ENCODE measurements at places on chromosomes 6 and 20.
A peak's percentile ranks its signal among the peaks of the same experiment; 100 is the strongest.

GRCh38 chr6:119957195-119957594 is 607.6 kb upstream of the MAN1A1 start:
- no peak for DNase-seq

GRCh38 chr6:15023448-15023847 is 222.4 kb upstream of the JARID2 start:
- no peak for DNase-seq

- DNase-seq, result no peak
Observed at GRCh38 chr20:5470943-5471342, 154.2 kb upstream of the PROKR2 start.

GRCh38 chr20:63978319-63979228 is 868 bp downstream of the SAMD10 start:
- DNase-seq, result no peak

DNA sequence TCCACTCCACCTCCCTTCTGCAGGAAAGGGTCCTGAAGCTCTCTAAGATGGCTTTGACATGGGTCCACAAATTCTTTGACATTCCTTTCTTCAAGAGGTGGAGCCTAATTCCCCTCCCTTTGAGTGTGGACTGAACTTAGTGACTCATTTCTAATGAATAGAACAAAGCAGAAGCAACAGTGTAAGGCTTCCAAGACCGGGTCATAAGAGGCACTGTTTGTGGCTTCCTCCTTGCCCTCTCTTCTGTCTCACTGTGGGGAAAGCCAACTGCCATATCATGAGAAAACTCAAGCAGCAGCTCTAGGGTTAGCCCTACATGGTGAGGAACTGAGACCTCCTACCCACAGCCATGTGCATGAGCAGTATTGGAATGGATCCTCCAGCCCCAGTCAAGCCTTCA is 5.9 kb upstream of the CDK5RAP1 start:
- no peak for DNase-seq

GRCh38 chr20:43092386-43093088 is 97.2 kb downstream of the PTPRT start:
- DNase-seq, result no peak

DNA sequence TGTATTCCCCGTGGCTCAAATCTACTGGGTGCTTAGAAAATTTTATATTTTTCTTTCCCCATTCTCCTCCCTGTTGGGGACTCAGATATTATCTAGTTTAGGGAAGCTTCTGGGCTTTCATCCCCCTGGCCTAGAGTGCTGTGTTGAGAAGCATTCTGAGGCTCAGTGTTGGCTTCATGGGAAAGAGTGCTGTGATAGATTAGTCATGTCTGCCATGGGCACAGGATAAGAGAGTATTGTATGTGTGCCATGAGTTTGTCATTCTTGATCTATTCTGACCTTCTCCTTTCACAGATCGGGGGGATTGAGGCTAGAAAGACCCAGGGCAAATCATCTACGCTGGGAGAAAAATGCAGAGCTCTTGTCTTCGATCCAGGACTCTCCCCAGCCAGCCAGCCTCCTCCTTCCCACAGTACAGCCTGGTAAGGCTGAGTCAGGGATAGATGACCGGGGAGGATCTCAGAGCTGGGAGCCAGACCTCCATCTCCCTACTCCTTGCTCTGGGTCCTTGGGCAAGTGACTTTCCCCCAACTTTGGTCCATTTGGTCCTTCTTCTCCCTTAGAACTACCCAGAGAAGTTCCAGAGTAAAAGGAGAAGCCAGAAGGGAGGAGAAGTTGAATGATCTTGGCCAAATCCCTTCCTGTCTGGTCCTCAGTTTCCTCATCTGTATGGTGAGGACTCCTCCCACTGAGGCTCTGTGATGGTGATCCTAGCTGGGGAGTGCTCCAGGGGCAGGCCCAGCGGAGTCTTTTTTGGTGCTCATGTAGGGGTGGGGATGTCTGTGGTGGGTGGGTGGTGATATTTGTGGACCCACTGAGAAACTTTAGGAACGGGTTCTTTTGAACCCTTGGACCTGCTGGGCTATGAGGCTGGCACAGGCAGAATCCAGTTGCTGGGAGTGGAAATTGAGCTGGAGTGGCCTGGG is 5.0 kb downstream of the SRC start:
- DNase-seq, result no peak

DNA sequence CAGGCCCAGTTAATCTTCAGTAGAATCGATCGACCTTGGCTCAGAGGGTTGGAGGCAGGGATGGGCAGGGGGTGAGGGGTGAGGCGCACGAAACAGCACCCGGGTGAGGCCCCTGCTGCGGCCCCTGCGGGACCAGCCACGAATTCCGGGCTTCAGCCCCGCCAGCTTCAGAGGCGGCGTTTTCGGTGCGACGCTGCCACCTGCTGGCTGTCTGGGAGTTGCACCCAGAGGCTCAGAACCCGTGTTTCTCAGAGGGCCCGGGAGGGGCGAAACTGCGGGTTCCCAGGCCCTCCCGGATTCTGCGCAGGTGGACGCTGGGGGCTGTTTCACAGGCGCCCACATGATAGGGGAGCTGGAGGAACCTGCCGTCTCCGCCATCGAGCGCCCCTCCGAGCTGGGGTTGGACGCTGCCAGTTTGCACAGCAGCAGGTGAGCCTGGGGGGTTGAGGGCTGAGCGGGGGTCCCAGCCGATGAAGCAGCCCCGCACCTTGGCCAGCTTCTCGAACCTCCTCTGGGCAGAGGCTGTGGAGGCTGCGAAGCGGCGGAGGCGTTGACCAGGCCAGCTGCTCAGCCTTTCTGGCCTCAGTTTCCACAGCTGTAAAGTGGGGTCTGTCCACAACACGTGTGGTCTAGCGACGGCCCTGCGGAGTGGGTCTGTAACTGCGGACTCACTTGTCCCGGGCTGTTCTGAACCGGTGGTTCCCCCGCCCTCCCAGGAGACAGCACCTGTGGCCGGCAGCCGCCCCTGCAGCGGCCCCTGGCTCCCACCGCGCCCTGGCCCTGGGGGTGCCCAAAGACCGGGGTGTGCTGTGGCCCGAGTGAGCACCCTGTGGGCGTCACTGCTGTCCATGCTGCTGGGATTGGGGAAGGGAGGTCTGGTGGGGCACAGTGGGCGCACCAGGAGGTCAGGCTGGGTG is 2.5 kb upstream of the BHLHE23 start:
- DNase-seq, result peak; percentile 98

GRCh38 chr6:30988209-30988825 is 4.8 kb downstream of the MUC21 start:
- DNase-seq, result no peak

- DNase-seq, result no peak
Observed at GRCh38 chr6:24900917-24901697, 34.7 kb downstream of the RIPOR2 start.

DNA sequence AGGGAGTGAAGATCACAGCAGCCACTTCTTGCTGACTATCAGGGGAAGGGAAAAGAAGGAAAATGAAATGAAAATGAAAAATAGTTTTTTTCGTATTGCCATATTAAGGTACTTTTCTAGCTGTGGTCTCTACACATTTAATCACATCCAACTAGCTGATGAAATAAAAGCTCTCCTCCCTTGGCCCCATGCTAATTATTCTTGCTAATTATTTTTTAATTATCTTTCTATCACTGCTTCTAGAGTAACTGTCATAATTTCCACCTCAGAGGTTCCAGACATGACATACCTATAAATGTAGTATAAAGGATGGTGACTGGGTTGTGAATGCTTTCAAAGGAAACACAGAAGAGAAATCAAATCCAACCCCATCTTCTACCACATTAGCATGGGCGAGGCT is 334.1 kb upstream of the MAN1A1 start:
- DNase-seq, result no peak

GRCh38 chr6:126268092-126268491 is 71.8 kb upstream of the CENPW start:
- DNase-seq, result no peak

DNA sequence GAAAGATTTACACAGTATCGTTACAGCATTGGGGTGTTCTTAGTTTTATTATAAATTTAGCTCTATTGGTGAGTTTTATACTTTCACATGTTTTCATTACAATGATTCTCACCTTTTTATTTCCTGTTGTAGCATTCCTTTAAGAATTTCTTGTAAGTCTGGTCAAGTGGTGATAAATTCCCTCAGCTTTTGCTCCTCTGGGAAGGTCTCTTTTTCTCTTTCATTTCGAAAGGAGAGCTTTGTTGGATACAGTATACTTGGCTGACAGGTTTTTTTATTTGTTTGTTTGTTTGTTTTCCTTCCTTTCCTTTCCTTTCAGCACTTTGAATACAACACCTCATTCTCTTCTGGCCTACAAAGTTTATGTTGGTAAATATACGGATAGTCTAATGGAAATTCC is 249.7 kb upstream of the RUNX2 start:
- no peak for DNase-seq

GRCh38 chr20:19375395-19375794 is 163.0 kb downstream of the SLC24A3 start:
- no peak for DNase-seq

GRCh38 chr6:148720406-148720805 is 26.4 kb upstream of the UST start:
- no peak for DNase-seq

DNA sequence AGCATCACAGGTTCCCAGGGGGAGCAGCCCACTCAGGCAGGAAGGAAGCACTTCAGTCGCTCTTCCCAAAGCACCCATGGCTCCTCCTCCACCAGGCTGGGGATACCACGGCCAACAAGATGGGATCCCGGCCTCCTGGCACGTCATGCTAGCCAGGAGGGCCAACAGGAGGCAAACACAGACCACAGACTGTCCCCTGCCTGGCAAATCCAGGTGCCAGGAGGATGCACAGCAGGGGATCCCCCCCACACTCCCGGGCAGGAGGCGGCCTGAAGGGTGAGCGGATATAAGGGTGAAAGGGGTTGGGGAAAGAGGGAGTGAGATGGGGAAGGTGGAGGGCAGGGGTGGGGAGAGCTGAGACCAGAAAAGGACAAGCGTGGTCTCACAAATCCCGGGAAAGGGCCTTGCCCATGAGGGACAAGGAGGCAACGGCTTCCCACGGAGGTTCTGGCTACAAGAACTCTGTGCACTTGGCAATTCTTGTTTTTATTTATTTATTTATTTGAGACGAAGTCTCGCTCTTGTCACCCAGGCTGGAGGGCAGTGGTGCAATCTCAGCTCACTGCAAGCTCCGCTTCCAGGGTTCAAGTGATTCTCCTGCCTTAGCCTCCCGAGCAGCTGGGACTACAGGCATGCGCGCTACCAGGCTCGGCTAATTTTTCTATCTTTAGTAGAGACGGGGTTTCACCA is 7.2 kb downstream of the PXDC1 start:
- no peak for DNase-seq

DNA sequence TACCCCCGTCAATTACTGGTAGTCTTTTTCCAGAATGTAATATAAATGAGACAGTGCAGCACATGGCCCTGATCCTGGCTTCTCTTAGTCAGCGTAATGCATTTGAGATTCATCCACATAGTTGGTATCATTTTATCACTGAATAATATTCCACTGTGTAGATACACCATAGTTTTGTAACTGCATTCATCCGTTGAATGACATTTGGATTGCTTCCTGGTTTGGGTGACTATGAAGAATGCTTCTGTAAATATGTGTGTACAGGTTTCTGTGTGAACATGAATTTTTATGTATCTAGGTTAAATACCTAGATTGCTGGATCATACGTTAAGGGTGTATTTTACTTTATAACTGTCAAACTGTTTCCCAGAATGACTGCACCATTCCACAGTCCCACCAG is 62.6 kb upstream of the STMND1 start:
- DNase-seq, result no peak

- no peak for DNase-seq
Observed at GRCh38 chr6:16236631-16237199, 1.7 kb upstream of the GMPR start.

GRCh38 chr20:61109221-61109805 is 142.7 kb upstream of the CDH4 start:
- no peak for DNase-seq

DNA sequence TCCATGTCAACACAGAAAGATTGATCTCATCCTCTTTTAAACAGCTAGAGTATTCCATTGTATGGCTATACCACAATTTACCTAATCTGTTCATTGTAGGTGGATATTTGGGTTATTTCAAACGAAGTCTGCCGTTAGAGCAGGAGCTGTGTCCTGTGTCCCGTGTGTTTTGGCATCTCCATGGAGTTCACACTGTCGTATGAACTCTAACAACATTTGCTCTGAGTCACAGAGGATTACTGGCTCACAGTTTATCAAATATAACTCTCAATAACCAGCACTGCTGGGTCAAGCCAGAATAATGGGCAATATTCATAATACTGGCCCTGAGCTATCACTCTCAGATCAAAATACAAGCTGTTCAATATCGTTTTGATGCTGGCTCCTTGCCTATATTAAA is 16.4 kb downstream of the TRAM2 start:
- DNase-seq, result no peak

DNA sequence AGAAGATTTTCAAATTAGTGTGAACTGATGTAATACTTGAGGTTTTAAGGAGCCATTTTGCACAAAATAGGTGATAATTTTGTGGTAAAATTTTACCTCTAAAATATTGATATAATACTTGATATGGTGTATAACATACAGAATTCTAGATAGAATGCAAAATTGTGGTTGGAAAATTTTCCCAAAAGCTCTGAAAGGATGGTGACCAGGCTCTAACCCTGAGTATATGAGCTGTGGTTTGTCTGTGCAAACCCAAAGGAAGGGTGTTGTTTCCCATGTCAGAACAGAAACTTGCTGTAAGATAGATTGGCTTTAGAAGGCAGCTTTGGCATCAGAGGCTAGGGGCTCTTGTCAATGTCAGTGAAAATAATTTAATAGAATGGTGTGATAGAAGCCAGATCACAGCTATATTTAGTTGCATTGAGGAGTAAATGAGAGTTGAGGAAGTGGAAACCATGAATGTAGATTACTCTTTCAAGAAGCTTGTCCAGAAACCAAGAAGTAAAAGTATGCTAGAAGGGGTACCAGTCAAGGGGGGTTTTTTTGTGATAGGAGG is 257.7 kb downstream of the FARS2 start:
- DNase-seq, result no peak

GRCh38 chr20:23156170-23156841 is 70.2 kb upstream of the CD93 start:
- no peak for DNase-seq

DNA sequence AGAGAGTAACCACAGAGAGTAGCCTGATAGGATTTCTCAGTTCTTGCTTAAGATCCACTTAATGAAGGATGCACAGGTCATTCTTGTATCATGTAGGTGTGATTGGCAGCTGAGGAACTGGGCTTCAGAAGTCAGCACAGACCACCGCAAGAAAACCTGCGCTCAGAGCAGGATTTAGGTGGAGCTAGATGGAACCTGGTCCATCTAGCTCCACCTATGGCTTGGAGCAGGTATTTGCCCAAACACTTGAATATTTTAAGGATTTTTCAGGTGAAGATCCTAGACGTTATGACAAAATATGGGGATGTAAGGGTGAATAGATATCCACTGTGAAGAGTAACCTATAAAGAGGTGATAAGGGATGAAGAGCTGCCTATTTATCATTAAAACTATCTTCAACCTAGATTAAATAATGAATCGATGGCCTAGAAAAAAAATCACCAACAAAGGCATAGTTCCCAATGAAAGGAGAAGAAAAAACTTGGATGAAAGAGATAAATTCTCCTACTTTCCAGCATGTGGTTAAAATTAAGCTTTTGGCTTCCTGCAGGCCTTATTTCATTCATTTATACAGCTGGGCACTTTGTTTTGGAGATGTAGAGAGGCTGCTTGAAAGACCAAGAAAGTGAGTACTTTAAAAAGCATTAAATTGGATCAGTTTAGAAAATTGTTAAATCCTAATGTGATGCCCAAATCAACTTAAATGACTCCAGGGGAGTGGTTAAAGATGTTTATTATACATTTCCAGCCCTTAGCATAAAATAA is 778.4 kb upstream of the GJE1 start:
- no peak for DNase-seq

GRCh38 chr20:19026901-19027644 is 185.4 kb upstream of the SLC24A3 start:
- no peak for DNase-seq

All from D721Med (cell line).